ENCODE measurements at places on chromosomes 16 and 17.

GRCh38 chr16:58047557-58048348 lies 22.2 kb downstream of the MMP15 start:
- DNase-seq = no peak

- DNase-seq = no peak
These were observed 8.6 kb downstream of the KRT10 start for GRCh38 chr17:40813804-40814203.

- no peak for DNase-seq
These were observed 27.8 kb upstream of the MEAK7 start for GRCh38 chr16:84532291-84532724.

GRCh38 chr16:57938936-57939871 lies 31.7 kb downstream of the CNGB1 start:
- DNase-seq = no peak

GRCh38 chr16:56450275-56450985 lies 702 bp downstream of the NUDT21 start:
- DNase-seq = no peak

GRCh38 chr16:20821682-20822081 lies 15.4 kb downstream of the REXO5 start:
- DNase-seq = no peak

DNA sequence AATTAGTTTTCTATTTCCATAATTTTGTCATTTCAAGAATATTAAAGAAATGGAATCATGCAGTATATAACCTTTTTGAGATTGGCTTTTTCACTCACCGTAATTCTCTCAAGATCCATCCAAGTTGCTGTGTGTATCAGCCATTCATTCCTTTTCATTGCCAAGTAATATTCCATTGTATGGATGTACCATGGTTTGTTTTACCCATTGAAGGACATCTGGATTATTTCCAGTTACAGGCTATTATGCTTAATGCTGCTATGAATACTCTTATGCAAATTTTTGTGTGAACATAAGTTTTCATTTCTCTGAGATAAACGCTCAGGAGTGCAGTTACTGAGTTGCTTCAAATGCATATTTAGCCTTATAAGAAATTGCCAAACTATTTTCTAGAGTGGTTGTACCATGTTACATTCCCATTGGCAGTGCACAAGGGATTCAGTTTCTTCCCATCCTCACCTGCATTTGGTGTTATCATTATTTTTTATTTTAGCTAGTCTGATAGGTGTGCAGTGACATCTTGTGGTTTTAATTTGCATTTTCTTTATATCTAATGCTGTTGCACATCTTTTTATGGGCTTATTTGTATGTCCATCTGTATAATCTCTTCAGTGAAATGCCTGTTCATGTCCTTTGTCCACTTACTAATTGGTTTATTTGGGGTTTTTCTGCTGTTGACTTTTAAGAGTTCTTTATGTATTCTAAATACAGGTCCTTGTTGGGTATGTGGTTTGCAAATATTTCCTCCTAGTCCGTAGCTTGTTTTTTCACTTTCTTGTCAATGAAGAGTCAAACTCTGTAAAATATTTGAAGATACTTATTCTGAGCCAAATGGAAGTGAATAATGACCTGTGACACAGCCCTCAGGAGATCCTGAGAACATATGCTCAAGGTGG lies 32.7 kb downstream of the BMERB1 start:
- DNase-seq = no peak

DNA sequence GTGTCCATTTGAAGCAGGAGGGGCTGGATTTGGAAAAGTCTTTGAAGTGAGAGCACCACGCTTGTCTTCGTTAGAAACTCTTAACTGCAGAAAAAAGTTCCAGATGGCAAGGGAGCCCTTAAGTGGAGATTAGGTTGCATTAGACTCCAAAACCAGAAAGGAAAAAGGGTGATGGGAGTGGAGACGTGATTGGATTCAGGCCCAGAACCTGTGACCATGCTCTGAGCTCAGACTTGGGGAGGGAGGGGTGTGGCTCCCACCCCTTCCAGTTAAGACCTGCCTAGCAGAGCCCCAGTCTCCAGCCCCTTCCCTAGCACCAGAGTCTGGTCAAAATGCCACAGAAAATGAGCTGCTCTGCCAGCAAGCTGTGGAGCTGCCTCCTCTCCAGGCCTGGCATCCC lies 6.4 kb upstream of the LGALS9 start:
- no peak for DNase-seq

DNA sequence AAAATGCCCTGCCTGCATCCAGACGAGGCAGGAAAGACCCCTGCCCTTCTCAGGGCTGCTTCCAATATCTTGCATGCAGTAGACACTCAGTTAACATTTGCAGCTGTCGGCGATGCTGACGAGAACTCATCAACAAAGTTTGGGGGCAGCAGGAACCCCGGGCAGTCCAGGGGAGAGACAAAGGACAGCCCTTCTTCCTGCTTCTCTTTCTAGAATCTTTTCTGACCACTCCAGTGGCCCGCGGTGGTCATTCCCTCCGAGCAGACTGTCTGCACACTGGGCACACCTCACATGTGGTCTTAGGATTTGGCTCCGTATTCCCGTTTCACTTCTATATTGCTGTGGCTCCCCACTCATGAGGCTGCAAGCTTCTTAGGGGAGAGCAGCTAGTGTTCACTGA lies 31.0 kb upstream of the MFSD6L start:
- no peak for DNase-seq

- DNase-seq = no peak
These were observed 29.8 kb upstream of the ITGAX start for GRCh38 chr16:31325171-31325570.

- DNase-seq = no peak
These were observed 441.9 kb downstream of the CDH13 start for GRCh38 chr16:83068686-83069085.

DNA sequence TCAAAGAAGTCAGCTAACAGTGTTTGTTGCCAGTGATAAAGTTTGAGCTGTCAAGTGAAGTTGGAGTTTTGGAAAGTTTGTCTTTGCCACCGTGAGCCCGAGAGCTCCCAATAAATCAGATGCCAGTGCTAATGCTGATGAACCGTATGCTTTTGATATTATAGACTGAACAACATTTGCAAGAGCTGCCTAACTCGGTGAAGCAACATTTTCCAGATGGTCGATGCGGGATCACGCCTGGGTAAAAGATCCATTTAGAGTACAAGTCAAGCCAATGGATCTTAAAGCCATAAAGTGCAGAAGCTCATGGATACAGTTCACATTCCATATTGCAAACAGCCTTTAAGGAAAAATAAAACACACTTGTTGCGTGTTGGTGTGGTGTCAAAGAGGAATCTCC lies 9.6 kb downstream of the BANP start:
- no peak for DNase-seq

DNA sequence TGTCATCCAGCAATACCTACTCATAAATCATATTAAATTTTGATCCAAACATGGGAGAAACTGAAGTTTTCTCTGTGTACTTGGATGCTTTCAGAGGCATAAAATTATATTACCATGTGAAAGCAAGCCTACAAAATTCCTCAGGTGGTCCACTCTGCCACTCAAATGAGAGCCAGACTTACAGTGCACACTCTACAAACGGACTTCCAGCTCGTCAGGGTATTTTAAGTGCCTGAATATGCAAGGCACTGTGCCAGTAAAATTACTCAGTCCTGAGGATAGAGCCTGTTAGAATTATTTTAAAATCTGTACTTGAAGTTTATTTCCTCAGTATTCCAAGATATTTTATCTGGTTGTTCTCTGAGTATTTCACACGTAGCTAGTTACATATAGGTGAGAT lies 54.5 kb downstream of the TENT4B start:
- DNase-seq = no peak

DNA sequence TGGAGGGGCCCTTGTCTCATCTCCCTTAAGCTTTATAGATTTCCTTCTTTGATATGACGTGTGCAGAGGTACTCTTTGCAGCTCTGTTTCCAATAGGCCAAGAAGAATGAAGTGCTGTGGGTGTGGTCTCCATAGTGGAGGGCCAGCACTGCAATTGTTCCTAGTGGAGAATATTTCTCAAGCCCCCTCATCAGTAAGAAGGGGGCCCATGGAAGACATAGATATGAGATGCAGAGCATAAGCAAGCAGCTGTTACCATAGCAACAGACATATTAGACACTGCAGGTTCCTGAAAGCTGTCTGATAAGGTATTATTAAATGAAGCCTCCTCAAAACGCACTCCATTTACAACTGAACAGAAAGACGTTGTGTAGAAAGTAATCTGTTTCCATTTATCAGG lies 240.7 kb downstream of the ZFHX3 start:
- no peak for DNase-seq

Data from SHP77 (cell line).